Pericardium fibroblast (primary cell): ENCODE measurements at places on chromosomes 11 and 22. TPM values are rescaled to one million over a fixed set of nuclear protein-coding genes. Genes with fewer than 3 reads are reported as not detected.

The BEST1 gene
- total RNA-seq, result 1.5 and 3.7 TPM in 2 replicates

The OR1S2 gene
- not detected in 2 replicates for total RNA-seq

The DEFB131B gene
- total RNA-seq, result not detected in 2 replicates

The FIBIN gene
- total RNA-seq, result 61.7 and 80.4 TPM in 2 replicates

The TMEM86A gene
- total RNA-seq, result 1.2 TPM in 2 replicates

The JHY gene
- 0.68 and 1.4 TPM in 2 replicates for total RNA-seq

The OVCH2 gene
- total RNA-seq, result not detected in 2 replicates

The OR5B21 gene
- not detected in 2 replicates for total RNA-seq

The DRD4 gene
- total RNA-seq, result not detected in 2 replicates

The CDC42EP2 gene
- 35.6 and 79.6 TPM in 2 replicates for total RNA-seq

The CHST1 gene
- 6.3 and 7.2 TPM in 2 replicates for total RNA-seq

The FGF19 gene
- not detected in 2 replicates for total RNA-seq

The TMPRSS4 gene
- total RNA-seq, result not detected in 2 replicates

The ZNF143 gene
- 10.2 and 22.3 TPM in 2 replicates for total RNA-seq

The PGA4 gene
- total RNA-seq, result not detected in 2 replicates

The PKDREJ gene
- under 0.01 TPM in 1 of 2 replicates, not detected in the other for total RNA-seq

The GGTLC2 gene
- total RNA-seq, result not detected in 2 replicates

The MMP10 gene
- total RNA-seq, result 0.12 and 1.7 TPM in 2 replicates

The TRIM51 gene
- not detected in 2 replicates for total RNA-seq

The MFRP gene
- 0.09 TPM in 1 of 2 replicates, not detected in the other for total RNA-seq

The TPP1 gene
- 40.1 and 46.0 TPM in 2 replicates for total RNA-seq

The CALCA gene
- 0.93 TPM in 1 of 2 replicates, not detected in the other for total RNA-seq

The SYT9 gene
- total RNA-seq, result not detected in 2 replicates

The ENDOD1 gene
- 18.1 and 59.5 TPM in 2 replicates for total RNA-seq

The MOGAT2 gene
- not detected in 2 replicates for total RNA-seq

The CSF2RB gene
- total RNA-seq, result 0.17 and 0.82 TPM in 2 replicates

The OLFML1 gene
- 7.6 and 22.5 TPM in 2 replicates for total RNA-seq

The CLDN5 gene
- total RNA-seq, result 2.1 and 16.7 TPM in 2 replicates

The TTC12 gene
- total RNA-seq, result 10.0 and 13.4 TPM in 2 replicates

The NPTXR gene
- total RNA-seq, result 5.4 and 8.5 TPM in 2 replicates

The NXPE4 gene
- total RNA-seq, result not detected in 2 replicates

The SLC39A13 gene
- total RNA-seq, result 92.1 and 188 TPM in 2 replicates

The A4GALT gene
- total RNA-seq, result 27.2 and 30.9 TPM in 2 replicates

The MUC5AC gene
- not detected in 2 replicates for total RNA-seq

The OR56A1 gene
- not detected in 2 replicates for total RNA-seq

The MS4A12 gene
- not detected in 2 replicates for total RNA-seq

The TYR gene
- not detected in 2 replicates for total RNA-seq

The PIM3 gene
- 29.1 and 35.1 TPM in 2 replicates for total RNA-seq

The DSCAML1 gene
- not detected in 2 replicates for total RNA-seq

The APOBEC3B gene
- total RNA-seq, result 0.23 and 0.34 TPM in 2 replicates

The OVOL1 gene
- total RNA-seq, result not detected in 2 replicates

The FHIP1B gene
- total RNA-seq, result 12.1 and 13.3 TPM in 2 replicates

The RFPL2 gene
- not detected in 2 replicates for total RNA-seq

The OR4D5 gene
- not detected in 2 replicates for total RNA-seq

The OR4A16 gene
- not detected in 2 replicates for total RNA-seq

The TUBA8 gene
- 0.12 and 0.77 TPM in 2 replicates for total RNA-seq

The HEPHL1 gene
- total RNA-seq, result not detected in 2 replicates

The PLEKHA7 gene
- 0.51 and 3.3 TPM in 2 replicates for total RNA-seq

The RASL10A gene
- total RNA-seq, result not detected in 2 replicates

The IL17REL gene
- total RNA-seq, result not detected in 2 replicates

The TRIM48 gene
- not detected in 2 replicates for total RNA-seq

The MYOD1 gene
- 0.51 TPM in 1 of 2 replicates, not detected in the other for total RNA-seq

The ALDH3B1 gene
- 26.4 and 46.8 TPM in 2 replicates for total RNA-seq

The HIPK3 gene
- 59.2 and 62.5 TPM in 2 replicates for total RNA-seq
